ENCODE measurements at places on chromosomes 5 and 9.

DNA sequence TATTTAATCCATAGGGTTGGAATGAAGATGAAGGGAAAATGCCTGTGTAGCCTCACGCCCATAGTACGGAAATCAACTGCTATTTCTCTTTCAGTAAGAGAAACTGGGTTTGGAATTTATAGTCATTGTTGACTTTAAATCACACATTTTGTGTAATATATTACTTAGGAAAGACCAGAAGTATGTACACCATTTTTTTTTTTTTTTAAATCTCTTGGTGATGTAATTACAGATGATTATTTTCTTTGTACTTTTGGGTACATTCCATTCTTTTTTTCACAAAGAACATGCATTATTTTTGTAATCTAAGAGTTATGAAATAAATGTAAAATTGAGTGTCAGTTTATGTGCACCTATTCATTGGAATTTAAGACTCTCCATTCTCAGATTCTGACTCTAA is 45.7 kb downstream of the POC5 start:
- peaks cover 28% of the 10 kb centered on the region for H3K4me1 ChIP-seq
- H3K4me3 ChIP-seq, result no peak overlapping the region
- H3K36me3 ChIP-seq, result peaks cover 1% of the 10 kb centered on the region
- no peak overlapping the region for H3K27ac ChIP-seq
- DNase-seq, result no peak

DNA sequence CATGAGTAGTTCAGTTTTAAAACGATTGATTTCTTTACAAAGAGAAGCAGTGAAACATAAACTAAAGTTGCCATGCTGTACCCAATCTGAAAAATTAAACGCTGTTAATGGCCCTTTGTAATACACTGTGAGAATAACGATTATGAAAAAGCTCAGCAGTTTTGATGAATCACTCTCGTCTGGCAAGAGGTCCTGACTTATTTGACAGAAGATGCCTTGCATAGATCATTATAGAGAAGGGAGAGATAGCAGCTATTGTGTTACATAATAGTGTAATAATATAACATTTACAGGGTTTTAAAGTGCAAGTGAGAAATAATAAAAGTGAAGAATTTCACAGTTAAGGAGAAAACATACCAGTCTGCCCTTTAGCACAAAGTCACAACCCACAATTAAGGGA is 361.5 kb upstream of the CDH10 start:
- H3K4me3 ChIP-seq, result no peak overlapping the region
- no peak overlapping the region for H3K27ac ChIP-seq

GRCh38 chr9:96605328-96605727 is 14.3 kb downstream of the CDC14B start:
- peaks cover 2% of the 10 kb centered on the region for H3K4me1 ChIP-seq
- H3K27ac ChIP-seq, result no peak overlapping the region
- H3K4me3 ChIP-seq, result no peak overlapping the region
- H3K36me3 ChIP-seq, result peaks cover 5% of the 10 kb centered on the region

DNA sequence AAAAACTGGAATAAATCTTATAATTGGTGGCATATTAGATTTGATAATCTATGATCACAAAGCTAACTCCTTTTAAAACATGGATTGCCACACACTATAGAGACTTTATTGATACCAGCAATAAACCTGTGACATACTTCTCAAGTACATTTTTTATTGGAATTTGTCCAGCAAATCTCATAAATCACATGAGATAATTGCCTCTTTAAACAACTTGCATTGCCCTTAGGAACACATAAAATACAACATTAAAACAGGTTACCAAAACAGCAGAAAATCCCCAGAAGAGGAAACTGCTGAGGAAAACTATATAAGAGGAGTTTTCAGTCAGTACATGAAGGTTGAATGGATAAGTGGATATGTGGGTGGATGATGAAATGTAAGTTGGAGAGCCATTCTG is 124.6 kb downstream of the SNCAIP start:
- peaks cover 3% of the 10 kb centered on the region for H3K4me1 ChIP-seq
- no peak overlapping the region for H3K4me3 ChIP-seq
- DNase-seq, result no peak
- H3K27me3 ChIP-seq, result no peaks in the 10 kb centered on the region
- no peak overlapping the region for H3K27ac ChIP-seq

DNA sequence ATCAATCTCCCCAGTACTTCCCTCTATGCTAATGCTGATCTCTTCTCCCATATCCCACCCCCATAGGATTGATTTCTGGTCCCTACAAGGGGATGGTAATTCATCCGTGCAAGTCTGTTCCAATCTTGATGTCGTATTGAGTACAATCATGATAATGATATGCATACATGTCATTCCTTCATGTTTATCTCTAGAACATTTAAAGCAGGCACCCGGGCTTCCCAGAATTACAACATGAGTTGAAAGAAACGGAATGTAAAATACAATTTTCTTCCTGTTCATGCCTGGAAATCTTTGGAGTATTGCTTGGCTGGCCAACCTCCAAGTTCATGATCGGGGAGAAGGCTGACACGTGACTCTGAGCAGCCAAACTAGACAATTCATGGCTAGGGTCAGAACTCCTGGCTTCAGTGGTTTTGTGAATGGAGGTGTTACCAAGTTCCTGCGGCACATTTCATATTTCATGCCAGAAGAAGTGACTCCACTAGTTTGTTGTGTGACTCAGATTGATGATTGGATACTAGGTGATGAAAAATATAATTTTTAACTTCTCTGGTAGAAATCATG is 66.6 kb downstream of the C9orf152 start:
- H3K4me1 ChIP-seq, result peaks cover 1% of the 10 kb centered on the region
- no peak for DNase-seq
- H3K36me3 ChIP-seq, result peaks cover 9% of the 10 kb centered on the region
- H3K4me3 ChIP-seq, result no peak overlapping the region

GRCh38 chr9:133276001-133276884 is 1.2 kb upstream of the ABO start:
- H3K27ac ChIP-seq, result peak overlapping the region; percentile 62
- no peak for DNase-seq
- peak overlapping the region; percentile 73 for H3K4me3 ChIP-seq
- peaks cover 23% of the 10 kb centered on the region for H3K4me1 ChIP-seq
- no peaks in the 10 kb centered on the region for H3K36me3 ChIP-seq

DNA sequence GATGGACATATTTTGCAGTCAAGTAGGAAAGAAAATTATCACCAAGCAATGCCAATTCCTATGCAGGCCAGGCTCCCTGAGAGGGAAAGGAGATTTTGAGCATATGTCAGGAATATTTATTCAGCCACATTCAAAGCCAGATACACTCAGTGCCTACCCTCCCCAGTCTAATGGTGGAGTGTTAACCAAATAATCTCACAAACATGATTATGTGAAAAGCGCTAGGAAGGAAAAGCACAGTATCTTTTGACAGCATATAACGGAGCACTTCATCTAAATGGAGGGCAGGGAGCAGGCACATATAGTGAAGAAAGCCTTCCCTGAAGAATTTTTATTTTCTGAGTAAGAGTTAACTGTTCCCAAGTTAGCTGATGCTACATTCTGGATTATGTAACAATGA is 80.3 kb upstream of the SLC30A5 start:
- no peaks in the 10 kb centered on the region for H3K4me1 ChIP-seq
- no peak overlapping the region for H3K27ac ChIP-seq
- no peak overlapping the region for H3K4me3 ChIP-seq
- peaks cover 4% of the 10 kb centered on the region for H3K27me3 ChIP-seq

- H3K36me3 ChIP-seq, result no peaks in the 10 kb centered on the region
- H3K4me3 ChIP-seq, result peak overlapping the region; percentile 92
- peaks cover 32% of the 10 kb centered on the region for H3K27me3 ChIP-seq
- H3K27ac ChIP-seq, result peak overlapping the region; percentile 91
- DNase-seq, result peak; percentile 22
- H3K4me1 ChIP-seq, result peaks cover 17% of the 10 kb centered on the region
These were observed 647 bp downstream of the SMARCA2 start for GRCh38 chr9:2015581-2016407.

DNA sequence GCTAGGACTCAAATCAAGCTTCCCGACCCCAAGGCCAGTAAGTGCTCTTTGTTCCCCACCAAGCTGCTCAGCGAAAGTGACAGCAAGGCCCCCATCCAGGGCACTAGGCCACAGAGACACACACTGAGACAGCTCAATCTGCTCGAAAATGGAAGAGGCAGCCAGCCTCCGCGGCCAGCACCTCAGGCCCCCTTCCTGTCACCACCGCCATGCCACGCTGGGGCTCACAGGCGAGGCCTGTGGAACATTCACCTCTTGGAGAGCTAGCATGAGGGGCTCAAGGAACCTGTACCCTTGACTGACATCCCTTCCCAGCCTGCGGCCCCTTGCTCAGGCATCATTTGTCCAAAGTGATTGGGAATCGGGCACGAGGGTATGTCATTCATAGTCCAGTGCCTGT is 71.4 kb downstream of the PAX5 start:
- H3K36me3 ChIP-seq, result no peaks in the 10 kb centered on the region
- no peak overlapping the region for H3K27ac ChIP-seq
- DNase-seq, result no peak
- H3K4me3 ChIP-seq, result no peak overlapping the region
- peaks cover 14% of the 10 kb centered on the region for H3K4me1 ChIP-seq

DNA sequence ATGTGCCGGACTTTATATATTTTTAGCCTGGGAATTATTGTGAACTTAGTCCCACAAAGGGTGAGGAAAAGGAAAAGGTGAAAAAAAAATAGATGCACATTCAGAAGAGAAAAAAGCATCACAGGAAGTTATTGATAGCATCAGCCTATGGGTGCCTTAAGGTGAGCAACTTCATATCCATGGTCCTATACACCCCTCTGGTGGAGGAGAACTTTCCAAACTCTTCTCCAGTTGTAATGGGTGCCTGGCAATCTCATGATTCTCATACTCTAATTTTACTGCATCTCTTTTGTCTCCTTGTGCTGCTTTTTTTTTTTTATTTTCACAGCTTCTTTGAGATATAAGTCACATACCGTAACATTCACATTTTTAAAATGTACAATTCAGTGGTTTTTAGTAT is 107.4 kb downstream of the JAKMIP2 start:
- no peak overlapping the region for H3K4me3 ChIP-seq
- no peak for DNase-seq
- no peak overlapping the region for H3K27ac ChIP-seq
- H3K27me3 ChIP-seq, result peaks cover 4% of the 10 kb centered on the region
- peaks cover 1% of the 10 kb centered on the region for H3K36me3 ChIP-seq

DNA sequence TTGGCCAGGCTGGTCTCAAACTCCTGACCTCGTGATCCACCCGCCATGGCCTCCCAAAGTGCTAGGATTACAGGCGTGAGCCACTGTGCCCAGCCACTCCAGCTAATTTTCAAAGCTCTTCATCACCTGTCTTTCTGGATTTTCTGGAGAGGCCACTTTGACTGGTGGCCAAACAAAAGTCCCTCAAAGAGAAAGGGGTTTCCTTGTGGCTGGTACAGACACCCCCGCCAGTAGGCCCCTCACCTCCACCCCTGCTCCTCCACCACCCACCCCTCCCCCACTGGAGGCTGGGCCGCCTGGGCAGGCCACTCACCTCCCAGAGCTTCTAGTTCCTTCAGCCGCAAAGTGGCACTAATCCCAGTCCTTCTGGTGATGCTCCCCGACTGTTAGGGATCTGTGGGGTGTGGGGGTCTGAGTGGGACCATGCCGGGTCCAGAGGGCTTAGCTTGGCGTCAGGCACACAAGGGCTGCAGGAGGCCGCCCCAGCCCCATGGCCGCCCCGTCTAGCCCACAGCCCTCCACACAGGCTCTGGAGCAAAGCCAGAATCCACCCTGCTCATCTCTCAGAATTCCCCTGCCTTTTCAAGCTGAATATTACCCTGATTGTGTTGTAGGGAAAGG is 182.0 kb upstream of the IER5L start:
- no peaks in the 10 kb centered on the region for H3K36me3 ChIP-seq
- DNase-seq, result no peak
- H3K27ac ChIP-seq, result no peak overlapping the region

DNA sequence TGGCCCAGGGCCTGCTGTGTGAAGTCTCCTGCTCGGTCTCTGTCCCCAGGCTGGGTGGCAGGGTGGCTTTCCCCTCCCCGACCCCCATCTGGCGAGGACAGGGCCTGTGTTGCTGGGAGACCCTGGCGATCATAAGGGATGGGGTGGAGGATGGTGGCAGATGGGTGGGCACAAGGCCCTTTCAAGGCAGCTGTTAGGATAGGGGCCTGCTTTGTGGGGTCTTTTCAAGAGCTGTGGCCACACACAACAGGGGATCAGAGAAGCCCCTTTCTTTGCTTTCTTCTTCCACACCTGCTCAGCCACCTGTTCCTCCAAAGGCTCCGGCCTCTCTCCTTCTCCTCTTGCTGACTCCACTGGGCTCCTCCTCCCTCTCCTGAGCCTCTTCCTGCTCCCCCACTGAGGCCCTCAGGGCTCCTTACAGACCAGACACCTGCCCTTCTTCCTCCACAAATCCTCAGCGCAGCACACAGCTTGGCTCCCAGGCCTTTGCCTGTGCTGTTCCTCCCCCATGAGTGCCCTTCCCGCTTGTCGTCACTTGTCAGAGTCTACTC is 15.0 kb upstream of the NEURL1B start:
- H3K4me1 ChIP-seq, result peaks cover 3% of the 10 kb centered on the region
- no peak for DNase-seq
- no peak overlapping the region for H3K27ac ChIP-seq
- no peak overlapping the region for H3K4me3 ChIP-seq

DNA sequence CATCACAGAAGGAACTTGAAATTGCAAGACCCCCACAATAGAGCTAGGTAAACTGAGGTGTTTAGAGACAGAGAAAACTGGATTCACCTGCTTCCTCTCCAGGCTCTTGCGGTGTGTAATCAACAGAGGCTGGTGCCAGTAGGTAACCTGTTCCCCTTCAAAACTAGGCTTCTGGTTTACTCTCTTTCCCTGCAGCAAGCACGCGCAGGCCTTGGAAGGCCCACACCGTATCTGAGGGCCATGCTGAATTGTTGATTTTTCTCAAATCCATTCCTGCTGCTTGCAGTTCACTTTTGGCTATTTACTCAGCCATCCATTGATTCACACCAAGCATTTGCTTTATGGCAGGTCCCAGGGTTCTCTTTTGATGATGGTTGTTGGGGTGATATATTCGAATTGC is 667 bp upstream of the FRRS1L start:
- H3K27ac ChIP-seq, result peak overlapping the region; percentile 15
- peaks cover 4% of the 10 kb centered on the region for H3K4me1 ChIP-seq
- DNase-seq, result no peak
- peaks cover 1% of the 10 kb centered on the region for H3K36me3 ChIP-seq

DNA sequence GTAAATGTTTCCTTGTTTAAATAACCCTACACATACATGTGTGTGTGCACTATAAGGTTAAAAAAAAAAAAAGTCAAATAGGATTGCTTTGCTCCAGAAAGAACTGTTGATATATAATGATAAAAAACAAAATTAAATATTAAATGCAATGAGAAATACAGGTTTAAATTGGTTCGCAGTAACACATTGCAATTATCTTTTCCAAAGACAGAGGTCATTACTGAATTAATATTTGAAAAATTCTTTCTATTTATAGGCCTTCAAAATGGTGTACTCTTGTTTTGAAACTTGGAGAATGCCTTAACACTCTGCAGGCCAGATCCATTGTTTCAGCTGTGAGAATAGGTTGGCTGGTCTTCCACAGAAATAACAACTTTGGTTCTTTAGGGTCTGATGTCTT is 319.0 kb upstream of the NUDT12 start:
- H3K36me3 ChIP-seq, result no peaks in the 10 kb centered on the region
- H3K27me3 ChIP-seq, result no peaks in the 10 kb centered on the region
- no peaks in the 10 kb centered on the region for H3K4me1 ChIP-seq
- no peak overlapping the region for H3K4me3 ChIP-seq
